ENCODE measurements at places on chromosomes 13 and 19.
A peak's percentile ranks its signal among the peaks of the same experiment; 100 is the strongest.

DNA sequence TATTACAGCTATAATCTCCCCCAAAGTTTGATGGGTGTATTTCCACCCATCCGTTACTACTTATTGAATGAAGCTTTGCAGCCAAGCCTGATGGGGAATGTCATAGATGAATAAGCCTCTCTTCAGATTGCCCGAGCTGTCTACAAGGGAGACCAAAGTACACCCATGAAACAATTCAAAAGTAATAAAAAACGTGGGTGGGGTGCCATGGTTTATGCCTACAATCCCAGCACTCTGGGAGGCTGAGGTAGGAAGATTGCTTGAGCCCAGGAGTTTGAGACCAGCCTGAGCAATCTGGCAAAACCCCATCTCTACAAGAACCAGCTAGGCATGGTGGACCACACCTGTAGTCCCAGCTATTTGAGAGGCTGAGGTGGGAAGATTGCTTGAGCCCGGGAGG is 419.2 kb downstream of the FGF9 start:
- DNase-seq: no peak

DNA sequence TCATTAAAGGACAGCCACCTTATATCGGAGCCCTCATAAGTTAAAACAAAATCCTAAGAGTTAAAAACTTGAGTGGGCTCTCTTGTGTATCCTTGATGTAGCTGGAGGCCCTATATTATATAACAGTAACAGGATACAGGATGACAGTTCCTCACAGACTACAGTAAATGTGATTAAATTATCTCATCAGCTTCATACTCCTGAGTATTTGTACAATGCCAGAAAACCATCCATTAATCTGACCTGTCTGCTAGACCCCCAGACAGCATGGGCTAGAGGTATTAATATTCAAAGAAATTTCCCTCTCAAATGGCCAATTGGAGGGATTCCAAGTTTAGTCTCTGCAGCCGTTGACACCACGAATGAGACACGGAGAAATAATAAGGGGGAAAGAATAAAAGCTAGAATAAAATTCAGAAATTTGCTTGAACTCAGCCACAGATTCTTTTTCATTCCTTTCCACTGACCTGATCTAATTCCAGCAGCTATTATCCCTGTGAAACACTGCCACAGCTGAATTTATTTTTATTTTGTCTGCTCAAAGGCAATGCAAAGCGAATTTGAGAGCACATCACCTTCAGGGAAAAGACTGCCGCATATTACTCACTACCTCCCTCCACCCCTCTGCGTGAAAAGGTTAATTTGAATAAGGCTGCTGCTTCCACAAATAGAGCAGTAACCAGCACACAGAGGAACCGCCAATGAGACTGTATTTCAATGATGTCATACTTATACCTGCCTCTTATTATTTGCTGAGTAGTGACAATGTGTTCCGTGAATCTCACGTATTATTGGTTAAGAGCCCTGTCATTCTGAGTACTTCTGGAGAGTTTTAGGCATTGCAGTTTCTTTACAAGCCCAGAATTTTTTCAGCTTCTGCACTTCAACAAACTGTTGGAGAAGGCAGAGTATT is 155.9 kb upstream of the KLF12 start:
- DNase-seq: no peak

GRCh38 chr13:90272356-90272755 is 1075.1 kb upstream of the MIR17HG start:
- no peak for DNase-seq

GRCh38 chr13:43629691-43630480 is 156.9 kb downstream of the ENOX1 start:
- no peak for DNase-seq

- DNase-seq: no peak
These were observed 2.8 kb upstream of the FOSB start for GRCh38 chr19:45464852-45465441.

DNA sequence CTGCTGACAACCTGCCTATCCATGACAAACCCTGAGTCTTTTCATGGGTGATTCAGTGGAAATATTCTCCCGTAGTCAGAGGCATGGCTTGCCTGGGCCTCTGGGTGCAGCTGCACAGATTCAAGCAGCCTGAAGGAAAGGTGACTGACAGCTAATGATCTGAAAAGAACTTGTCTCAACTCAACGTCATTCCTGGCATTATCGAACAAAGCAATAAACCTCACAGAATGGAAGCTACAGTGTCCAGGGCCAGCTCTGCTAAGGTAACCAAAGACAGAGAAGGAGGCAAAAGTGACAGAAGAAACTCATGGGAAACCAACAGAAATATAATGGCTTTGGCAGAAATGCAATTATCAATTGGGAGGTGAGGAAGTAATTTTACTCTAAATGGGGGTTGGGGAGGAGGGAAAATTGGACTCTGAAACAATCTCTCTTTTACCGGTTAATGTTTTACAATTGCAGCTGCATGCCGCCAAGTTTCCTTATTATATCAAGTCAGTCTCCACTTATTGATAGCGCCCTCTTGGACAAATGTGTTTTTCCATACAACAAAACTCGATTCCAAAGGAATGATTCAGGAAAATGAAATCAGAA is 12.9 kb downstream of the STARD13 start:
- DNase-seq: no peak

DNA sequence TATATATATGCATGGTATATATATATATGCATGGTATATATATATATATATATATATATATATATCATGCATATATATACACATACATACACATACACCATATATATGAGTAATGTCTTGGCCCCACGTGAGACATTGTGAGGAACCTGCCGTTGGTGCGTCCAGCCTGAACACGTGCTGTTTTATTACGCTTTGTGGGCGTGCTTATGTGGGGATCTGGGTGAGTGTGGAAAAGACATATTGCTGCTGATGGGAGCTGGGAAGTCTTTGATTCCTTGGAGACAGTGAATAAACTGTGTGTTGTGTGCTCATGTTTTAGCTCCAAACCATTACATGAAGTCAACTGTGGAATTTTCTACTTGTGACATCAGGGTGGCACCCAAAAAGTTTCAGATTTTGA is 28.9 kb downstream of the KCTD15 start:
- DNase-seq: no peak

GRCh38 chr19:54790711-54791110 is 12.7 kb upstream of the KIR2DL4 start:
- no peak for DNase-seq

DNA sequence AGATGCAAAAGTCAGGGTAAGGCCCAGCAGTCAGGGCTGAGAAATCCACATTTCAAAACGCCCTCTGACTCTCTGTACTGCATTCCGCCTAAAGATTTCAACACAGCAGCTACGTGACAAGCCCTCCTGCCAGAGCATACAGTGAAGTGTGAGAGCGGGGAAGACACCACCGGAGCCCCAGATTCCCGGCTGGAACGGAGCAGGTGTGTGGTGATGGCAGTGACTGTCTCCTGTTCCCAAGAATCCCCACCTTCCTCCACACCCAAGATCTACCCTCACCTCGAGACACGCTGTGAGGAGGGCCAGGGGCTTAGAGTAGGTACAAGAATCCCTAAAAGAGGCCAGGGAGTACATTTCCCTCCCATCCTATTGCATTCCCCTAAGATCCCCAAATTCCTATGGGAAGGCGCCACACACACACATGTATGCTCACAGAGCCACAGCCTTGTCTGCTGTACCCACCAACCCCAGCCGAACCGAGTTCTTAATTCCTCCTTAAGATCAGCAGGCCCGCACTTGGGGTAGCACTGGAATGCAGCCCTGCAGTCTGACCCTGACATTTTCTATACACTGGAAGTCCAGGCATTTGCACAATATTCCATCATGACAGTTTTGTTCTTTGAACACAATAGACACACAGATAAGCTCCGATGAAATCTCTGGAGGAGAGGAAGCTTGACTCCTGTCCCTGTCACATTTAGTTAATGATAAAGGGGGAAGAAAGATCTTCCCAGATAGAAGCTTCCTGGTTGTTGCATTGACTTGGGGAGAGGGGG is 102.9 kb downstream of the FOXO1 start:
- no peak for DNase-seq

GRCh38 chr19:58439576-58440554 is at the start of gene ZNF132:
TSS of gene ZNF132 (minus strand) at chr19:58440153. CDS start at chr19:58439821, 332 bp downstream.
- DNase-seq: peak; percentile 12

DNA sequence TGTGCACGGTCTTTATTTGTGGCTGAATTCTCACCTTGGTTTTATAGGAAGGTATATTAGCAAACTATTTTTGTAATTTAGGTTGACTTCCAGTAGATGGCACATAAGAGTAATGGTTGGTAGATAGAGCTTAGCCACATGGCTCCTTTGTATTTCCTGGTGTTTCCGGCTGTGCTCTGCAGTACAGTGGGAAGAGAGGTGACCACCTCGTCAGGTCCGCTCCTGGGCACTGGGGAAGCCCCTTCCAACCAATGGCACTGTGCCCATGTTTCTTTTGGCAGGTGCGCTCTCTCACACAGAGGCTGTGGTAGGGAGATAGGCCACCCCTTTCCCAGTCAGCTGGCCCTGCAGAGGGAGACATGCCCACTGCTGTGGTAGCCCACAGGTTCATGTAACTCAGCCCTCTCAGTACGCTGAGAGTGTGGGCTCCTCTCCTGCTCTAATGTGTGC is 74.3 kb upstream of the ATP12A start:
- no peak for DNase-seq

DNA sequence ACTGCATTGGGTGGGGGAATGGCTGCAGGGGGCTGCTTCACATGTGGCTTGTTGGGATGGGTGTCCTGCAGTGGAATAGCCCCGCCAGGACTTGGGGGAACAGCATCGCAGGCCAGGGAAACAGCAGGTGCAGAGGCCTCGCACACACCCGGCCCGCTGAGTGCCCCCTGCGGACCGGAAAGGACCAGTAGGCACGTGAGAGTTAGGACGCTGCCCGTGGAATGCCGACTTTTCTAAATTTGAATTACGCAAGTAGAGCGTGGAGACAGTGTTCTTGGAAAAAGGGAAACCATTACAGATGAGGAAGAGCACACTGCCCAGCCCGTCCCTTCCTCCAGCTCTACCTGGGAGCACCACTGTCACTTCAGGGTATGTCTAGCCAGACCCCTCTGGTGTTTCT is 11.5 kb downstream of the DNM2 start:
- no peak for DNase-seq

DNA sequence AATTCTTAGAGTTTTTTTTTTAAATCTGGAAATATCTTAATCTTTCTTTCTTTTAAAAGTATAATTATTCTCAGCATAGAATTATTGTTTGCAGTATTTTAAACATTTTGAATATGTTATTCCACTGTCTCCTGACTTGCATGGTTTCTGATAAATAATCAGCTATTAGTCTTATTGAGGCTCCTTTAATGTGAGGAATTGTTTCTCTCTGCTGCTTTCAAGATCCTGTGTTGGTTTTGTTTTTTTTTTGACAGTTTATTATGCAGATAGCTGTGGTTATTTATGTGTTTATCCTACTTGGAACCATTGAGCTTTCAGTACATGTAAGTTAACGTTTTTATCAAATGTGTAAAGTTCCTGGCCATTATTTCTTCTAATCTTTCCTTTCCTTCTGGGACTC is 477.9 kb upstream of the HTR2A start:
- DNase-seq: no peak

- DNase-seq: no peak
These were observed 89.9 kb downstream of the CRYL1 start for GRCh38 chr13:20435616-20436368.

GRCh38 chr19:14432791-14433553 is at the start of gene PKN1:
TSS of gene PKN1 (plus strand) at chr19:14433306. CDS start at chr19:14433522, 216 bp downstream.
- DNase-seq: no peak

DNA sequence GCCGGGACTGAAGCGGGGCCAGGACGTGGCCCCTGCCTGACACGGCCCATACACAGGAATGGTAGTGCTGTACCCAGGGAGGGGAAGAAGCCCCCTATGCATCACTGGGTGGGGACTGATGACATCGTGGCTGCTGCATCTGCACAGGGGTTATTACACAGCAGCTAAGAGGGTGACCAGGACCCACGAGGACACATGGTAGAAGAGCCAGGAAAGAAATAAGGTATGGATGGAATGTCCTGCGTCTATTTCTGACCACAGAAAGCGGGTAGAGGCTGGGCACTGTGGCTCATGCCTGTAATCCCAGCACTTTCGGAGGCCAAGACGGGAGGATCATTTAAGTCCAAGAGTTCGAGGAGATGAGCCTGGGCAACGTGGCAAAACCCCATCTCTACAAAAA is 24.1 kb downstream of the DCAF15 start:
- DNase-seq: no peak

GRCh38 chr19:42488783-42489521 is 39.3 kb downstream of the CEACAM1 start:
- no peak for DNase-seq

DNA sequence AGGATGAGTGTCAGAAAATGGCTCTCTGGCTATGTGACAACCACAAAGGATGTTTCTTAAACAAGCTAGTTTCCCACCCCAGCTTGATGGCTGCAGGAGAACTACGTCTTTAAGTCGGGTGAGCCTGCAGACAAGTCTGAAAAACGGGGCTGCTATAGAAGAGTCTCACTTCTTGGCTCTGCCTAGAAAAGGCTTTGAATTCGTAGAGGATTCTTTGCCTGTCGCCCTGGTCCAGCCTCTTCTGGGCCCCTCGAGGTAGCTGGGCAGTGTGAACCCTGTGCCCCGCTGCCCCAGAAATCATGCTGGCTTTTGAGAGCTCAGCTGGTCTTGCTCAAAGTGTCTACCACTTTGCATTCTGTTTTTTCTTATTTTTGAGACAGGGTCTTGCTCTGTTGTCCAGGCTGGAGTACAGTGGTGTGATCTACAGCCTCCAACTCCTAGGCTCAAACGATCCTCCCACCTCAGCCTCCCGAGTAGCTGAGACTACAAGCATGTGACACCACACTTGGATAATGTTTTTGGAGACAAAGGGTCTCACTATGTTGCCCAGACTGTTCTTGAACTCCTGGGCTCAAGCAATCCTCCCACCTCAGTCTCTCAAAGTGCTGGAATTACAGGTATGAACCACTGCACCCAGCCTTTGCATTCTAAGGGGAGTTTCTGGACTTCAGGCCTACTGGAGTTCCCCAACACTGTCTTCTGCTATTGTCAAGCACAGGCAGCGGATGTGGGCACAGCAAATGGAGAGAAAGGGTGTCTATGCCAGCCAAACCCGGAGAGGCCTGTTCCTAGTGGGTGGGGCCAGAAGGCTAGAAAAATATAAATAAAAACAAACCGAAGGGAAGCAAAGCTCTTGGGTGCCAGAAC is 6.5 kb downstream of the CEBPA start:
- DNase-seq: no peak

DNA sequence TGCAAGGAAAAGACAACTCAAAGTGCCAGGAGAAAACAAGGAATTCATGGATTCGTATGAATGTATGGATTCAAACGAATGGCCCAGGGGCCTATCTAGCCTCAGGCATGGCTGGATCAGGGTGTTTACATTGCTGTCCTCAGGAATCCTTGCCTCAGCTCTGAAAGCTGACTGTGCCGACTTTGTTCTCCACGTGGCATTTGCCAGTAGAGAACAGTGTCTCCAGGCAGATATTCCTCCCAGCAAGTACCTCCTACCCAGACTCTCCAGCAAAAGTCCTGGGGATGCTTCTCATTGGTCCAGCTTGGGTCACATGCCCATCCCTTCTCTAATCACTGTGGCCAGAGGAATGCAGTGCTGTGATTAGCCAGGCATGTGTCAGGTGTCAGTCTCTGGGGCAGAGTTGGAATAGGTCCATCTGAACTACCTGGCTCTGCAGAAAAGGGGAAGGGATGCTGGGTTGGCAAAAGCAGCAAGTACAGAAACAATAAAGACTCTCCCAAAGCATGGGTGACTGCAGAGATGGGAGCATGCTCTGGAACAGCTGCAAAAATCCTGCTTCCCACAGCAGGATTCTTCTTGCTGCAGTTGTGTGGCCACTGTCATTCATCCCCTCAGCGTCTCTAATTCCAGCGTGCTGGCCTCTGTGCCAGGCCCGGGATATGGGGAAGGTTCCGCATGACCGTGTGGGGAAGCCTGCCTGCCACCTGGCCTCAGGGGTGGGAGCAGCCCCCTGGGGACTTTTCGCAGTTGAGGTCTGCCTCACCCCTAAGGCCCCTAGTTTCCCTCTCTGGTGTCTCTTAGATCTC is 30.0 kb downstream of the CCNE1 start:
- no peak for DNase-seq
